NCI-H1105 (cell line): ENCODE measurements at places on chromosomes 7 and 10.

GRCh38 chr7:44182827-44183226 lies 6.4 kb downstream of the GCK start:
- no peak for DNase-seq

DNA sequence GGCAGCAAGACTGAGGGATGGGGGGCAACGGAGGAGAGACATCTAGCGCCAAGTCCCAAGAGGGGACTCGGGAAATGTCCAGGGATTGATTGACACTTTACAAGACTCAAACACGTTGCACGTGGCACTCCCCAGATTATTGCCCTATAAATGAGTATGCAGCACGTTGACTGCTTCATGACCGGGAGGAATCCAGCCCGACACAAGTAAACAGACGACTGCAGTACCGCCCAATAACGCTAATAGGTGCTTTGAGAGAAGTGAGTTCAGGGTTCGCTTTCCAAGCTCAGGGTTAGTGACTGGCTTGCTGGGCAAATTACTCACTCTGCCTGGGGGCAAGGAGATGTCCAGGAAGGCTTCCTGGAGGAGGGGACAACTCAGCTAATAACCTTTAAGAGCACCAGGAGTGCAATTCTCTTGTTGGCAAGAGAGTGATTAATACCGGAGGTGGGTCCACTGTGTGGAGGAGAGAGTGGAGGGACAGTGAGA lies 73.3 kb upstream of the MYL10 start:
- DNase-seq = no peak

GRCh38 chr10:132945894-132946255 lies 3.5 kb upstream of the CFAP46 start:
- no peak for DNase-seq

- DNase-seq = peak; percentile 33
Measured at GRCh38 chr7:143263266-143264195, at the start of gene GSTK1. Gene GSTK1, plus strand, starts transcription at chr7:143263441. Its CDS starts 73 bp downstream, at chr7:143263514.

GRCh38 chr10:118694848-118695247 lies 59.9 kb downstream of the CACUL1 start:
- no peak for DNase-seq

- no peak for DNase-seq
Measured at GRCh38 chr7:88363249-88363648, 56.6 kb upstream of the STEAP4 start.

- peak; percentile 24 for DNase-seq
Measured at GRCh38 chr7:115910541-115911164, 119.9 kb downstream of the TFEC start.

- DNase-seq = no peak
Measured at GRCh38 chr10:114384181-114384580, 20.1 kb downstream of the AFAP1L2 start.

- DNase-seq = no peak
Measured at GRCh38 chr7:15798081-15798480, 111.6 kb upstream of the MEOX2 start.

- peak; percentile 61 for DNase-seq
Measured at GRCh38 chr7:12322284-12322902, 81.3 kb downstream of the VWDE start.

- no peak for DNase-seq
Measured at GRCh38 chr7:100854146-100854895, 1.8 kb downstream of the SLC12A9 start.

- no peak for DNase-seq
Measured at GRCh38 chr10:33542752-33543505, 208.5 kb upstream of the NRP1 start.

GRCh38 chr7:35988105-35988504 lies 164.9 kb upstream of the EEPD1 start:
- DNase-seq = no peak

- no peak for DNase-seq
Measured at GRCh38 chr10:92103376-92104090, 180.0 kb downstream of the BTAF1 start.

- no peak for DNase-seq
Measured at GRCh38 chr10:62023329-62023728, 121.8 kb downstream of the ARID5B start.

- DNase-seq = no peak
Measured at GRCh38 chr10:132708936-132709335, 77.0 kb downstream of the NKX6-2 start.

- DNase-seq = no peak
Measured at GRCh38 chr7:7662527-7662926, 22.0 kb downstream of the UMAD1 start.

DNA sequence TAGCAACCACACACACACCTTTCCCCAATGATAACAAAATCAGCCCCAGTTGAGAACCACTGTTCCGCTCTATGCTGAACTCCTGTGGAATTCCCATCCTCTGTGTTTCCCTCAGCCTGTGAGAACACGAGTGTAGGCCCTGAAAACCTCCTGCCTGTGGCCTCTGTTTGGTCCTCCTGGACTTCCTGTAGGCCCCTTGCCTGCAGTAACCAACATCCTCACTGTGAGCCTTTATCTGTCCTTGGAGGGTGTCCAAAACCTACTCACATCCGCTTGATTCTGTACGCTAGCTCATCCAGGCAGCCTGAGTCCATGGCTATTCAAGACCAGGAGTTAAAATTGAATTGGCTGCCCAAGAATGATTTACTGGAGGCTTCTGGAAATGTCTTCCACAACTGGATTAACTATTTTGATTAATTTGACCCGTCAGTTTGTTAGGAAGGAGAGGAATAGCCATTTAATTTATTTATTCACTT lies 149.8 kb downstream of the AKR1D1 start:
- DNase-seq = no peak

DNA sequence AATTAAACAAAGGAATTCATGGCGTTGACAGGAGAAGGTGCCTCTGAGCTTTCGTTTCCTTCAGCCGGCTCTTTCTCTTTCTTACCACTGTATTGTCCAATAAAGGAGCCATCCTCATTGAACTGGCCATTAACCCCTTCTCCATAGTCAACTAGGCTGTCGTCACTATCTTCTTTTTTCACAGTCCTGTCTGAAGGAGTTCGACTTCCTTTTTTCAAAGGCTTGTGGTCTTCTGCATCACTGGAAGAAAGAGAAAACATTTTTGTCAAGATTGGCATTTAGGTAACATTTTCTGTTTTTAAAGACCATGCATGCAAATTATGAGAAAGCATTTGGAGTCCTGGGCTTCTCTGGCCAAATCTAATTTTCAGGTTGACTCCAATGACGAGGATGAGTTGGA lies 19.7 kb upstream of the LAMB4 start:
- no peak for DNase-seq

GRCh38 chr10:133031541-133032125 lies 56.1 kb upstream of the ADGRA1 start:
- DNase-seq = no peak

DNA sequence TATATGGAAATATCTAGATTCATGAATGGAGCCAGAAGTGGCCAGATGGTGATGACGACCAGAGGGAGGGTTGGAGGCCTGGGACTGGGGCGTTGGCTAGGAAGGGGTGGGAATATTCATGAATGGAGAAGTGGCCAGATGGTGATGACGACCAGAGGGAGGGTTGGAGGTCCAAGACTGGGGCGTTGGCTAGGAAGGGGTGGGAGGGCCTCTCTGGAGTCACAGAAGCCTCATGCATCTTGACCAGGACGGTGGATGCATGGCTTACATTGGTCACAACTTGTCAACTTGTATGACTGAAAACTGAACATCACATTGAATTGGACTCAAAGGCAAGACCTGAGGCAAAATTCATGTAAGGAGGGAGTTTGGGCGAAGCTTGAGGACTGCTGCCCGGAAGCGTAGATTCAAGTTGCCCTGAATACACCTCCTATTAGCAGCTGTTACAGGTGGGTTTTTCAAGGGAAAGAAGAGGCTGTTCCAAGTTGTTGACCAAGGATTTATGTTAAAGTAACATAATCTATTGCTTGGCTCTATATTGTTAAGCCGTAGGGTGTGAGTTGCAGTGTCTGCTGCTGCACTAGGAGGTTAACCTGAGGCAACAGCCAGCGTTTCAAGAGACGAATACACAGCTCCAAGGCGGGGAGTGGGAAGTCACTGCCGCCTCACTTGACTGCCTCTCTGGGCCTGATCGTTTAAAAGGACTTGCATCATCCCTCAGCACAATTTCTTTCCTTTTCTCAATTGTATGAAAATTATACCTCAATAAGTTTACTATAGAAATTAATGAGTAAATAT lies 55.1 kb upstream of the FAM20C start:
- DNase-seq = no peak

GRCh38 chr10:122163174-122164022 lies 107.7 kb upstream of the BTBD16 start:
- DNase-seq = peak; percentile 34

DNA sequence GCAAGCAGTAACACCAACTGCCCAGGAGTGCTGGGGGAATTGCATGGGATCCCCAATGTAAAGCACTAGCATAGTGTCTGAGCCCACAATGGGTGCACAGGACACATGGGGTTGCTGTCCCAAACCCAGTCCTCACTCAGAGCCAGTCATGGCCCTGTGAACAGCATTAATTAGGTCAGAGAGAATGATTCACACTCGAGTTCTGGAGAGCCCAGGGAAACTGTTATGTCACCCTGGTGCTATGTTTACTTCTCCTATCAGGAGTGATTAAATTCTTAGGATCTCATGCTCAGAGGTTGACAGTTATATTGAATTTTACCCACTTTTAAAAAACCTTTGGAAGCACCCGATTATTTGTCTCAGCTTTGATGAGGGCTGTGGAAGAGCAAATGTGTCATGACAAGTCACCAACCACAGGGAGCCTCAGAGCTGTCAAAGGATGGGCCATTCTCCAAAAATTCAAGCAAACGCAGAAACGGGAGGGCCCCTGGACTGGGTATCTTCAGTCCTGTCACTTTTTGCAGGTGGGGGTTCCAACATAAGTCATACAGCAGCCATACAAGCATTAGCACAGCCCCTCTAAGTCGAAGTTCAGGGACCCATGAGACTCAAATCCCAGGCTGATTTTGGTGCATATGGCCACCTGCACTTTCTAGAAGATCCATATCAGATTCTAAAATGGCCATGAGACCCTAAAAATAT lies 1.3 kb upstream of the RASSF4 start:
- no peak for DNase-seq

DNA sequence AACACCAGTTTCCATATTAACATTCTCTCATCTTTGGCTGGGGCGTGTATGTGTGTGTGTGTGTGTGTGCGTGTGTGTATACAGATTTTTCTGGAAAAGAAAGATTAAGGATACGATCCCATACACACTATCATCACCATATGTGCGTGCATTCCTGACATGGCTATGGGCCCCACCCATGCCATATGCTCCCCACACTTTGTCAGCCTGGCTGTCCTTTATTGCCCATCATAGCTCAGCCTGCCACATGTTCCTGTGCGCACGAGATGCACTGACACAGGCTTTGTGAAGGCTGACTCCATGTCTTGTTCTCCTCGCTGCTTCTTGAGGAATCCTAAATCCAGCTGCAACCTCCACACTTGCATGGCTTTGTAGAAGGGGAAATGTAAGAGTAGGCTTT lies 984.1 kb downstream of the LRMDA start:
- no peak for DNase-seq

DNA sequence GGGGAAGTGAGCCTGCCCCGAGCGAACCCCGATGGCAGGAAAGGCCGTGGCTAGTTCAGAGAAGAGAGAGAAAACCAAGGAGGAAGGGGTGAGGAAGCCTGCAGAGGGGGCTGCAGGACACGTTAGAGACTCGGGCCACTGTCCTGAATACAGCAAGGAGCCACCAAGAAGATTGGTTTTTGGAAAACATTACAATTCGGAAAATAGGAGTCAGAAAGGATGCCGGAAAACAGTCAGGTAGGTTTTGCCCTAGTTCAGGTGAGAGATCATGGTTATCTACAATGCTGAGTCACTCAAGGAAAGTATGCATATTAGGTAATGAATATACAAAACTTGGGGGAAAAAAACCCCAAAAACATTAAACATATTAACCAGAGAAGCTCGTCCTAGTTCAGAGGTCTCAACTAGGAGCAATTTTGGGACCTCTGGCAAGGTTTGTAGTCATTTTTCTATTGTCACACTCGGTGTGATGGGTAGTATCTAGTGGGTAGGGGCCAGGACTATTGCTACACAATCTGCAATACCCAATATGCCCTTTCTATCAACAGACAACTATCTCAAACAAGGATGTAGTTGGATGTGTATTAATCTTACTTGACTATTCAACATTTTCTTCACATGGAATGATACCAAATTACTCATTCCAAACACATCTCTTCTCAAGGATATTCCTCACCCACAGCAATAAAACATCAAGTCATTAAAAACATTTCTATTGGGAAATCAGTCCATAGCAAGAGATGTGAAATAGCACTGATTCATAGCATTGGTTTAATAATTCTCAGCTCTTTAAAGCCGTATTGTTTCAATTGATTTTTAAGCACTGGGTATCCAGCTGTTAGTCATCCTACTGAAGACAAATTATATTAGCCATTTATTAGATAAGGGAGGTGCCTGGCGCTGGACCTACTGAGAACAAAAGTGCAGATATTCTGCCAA lies 74.4 kb upstream of the RSU1 start:
- no peak for DNase-seq

DNA sequence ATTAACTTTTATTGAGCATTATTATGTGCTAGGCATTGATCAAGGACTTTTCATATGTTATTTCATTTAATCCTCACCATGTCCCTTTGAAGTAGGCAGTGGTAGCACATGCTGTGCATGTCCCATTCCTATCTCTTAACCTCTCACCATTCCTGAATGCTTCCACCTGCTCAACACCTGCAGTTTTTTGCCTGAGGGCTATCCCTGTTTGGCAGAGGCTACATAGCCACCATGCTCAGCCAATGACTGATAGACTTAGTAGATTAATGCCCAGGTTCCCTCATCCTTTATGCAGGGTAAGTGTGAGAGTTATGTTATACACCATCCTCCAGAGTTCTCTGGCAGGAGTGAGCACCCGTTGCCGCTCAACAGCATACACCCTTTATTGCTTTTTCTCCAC lies 387.8 kb downstream of the BBS9 start:
- peak; percentile 70 for DNase-seq

DNA sequence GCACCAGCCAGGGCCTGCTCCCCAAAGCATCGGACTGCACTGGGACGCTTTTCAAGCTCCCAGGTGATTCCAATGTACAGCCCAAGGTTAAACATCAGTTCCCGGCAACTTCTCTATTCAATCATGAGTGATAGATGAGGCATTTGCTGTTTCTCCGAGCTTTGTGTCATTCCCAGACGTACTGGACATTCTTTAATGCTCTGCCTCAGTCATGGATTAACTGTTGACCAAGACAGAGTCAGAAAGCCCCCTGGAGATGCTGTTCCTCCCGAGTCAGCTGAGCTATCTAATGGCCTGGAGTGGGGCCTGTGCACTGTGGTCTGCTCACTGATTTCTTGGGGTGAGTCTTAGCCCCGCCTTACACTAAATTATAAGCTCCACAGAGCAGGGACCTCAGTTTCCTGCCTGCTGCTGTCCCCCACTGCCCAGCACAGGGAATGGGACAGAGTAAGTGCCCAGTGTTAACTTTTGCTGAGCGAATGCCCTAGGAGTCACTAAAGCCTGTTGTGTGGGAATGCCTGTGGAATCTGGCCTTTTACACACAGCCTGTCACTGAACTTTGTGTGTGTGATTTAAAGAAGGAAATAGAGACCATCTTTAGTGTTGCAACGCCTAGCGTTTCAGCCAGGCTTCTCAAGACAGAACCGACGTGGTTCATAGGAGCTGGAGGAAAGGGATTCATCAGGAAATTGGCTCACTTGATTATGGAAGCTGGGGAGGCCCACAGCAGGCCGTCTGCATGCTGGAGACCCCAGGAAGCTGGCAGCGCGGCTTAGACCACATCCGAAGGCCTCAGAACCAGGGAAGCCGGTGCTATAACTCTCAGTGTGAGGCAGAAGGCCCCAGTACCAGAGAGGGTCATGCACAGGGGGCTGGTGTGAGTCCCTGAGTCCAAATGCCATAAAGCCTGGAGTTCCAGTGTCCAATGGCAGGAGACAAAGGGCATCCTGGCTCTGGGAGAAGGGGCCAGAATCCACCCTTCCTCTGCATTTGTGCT lies 29.3 kb upstream of the RNF32 start:
- no peak for DNase-seq
